ENCODE measurements at places on chromosomes 1 and 21.
A peak's percentile ranks its signal among the peaks of the same experiment; 100 is the strongest.

GRCh38 chr1:54297596-54298283, 97.8 kb downstream of the MRPL37 start:
- no peak for DNase-seq

- DNase-seq: no peak
These were observed 45.1 kb downstream of the SMG7 start for GRCh38 chr1:183517401-183517800.

GRCh38 chr1:243855616-243856318, 5.7 kb upstream of the AKT3 start:
- no peak for DNase-seq

DNA sequence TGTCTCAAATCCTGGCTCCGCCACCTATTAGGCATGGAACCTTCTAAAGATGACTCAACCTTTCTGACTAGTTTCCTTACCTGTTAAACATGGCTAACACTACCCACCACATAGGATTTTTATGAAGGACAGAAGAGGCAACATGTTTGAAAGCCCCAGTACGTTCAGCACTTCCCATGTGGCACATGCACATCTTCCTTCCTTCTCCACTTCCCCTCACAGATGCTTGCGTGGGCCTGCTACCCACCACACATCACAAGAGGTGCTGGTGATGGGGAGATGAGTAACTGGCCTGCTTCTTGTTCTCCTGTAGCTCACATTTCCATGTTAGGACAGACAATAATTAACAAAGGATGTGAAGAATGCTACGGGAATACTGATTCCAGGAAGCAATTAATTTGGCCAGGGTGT, 7.1 kb downstream of the ZBTB21 start:
- no peak for DNase-seq

GRCh38 chr1:86713477-86713876, 9.1 kb downstream of the SH3GLB1 start:
- no peak for DNase-seq

- DNase-seq: no peak
These were observed 79.0 kb downstream of the NPHP4 start for GRCh38 chr1:5913078-5913845.

DNA sequence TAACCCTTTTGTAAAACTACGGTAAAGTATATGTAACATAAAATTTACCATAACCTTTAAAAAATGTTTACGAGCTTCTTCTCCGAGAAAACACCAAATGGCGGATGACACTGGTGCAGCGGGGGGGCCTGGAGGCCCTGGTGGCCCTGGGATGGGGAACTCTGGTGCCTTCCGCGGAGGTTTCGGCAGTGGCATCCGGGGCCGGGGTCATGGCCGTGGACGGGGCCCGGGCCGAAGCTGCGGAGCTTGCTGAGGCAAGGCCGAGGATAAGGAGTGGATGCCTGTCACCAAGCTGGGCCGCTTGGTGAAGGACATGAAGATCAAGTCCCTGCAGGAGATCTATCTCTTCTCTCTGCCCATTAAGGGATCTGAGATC, 7.5 kb downstream of the MFSD2A start:
- DNase-seq: no peak

GRCh38 chr1:88983791-88984559, 8.5 kb downstream of the KYAT3 start:
- peak; percentile 40 for DNase-seq

- no peak for DNase-seq
These were observed 994 bp upstream of the ACBD6 start for GRCh38 chr1:180503280-180503862.

DNA sequence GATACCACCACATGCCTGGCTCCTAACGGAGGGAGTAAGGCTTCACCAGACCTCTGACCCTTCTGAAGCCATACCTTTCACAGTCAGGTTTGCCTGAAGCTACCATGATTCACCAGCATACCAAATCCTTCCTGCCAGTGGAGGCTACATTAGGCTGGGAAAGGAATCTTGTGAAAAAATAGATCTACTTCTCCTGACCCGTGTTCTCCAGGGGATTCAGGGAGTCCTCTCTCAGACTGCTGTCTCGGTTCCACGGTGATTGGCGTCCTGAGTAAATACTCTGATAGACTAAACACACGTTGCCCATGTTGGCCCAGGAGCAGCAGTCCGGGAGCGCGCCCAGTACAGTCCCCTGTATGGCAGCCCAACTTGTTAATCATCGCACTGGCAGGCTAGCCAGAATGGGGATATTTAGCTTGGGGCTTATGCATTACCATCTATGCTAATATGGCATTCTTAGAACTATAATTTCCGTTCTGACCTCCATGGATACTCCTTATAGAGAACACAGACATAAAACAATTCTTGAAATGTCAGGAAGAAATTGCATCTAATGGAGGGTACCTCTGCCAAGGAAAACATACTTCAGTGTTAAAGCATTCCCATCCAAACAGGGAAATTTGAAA, 173.2 kb downstream of the ROR1 start:
- no peak for DNase-seq

GRCh38 chr21:41536076-41536826, 28.3 kb upstream of the TMPRSS2 start:
- DNase-seq: no peak

GRCh38 chr1:185238447-185238846, 78.6 kb downstream of the IVNS1ABP start:
- DNase-seq: peak; percentile 6

- no peak for DNase-seq
These were observed 62.0 kb upstream of the USP25 start for GRCh38 chr21:15667819-15668218.

DNA sequence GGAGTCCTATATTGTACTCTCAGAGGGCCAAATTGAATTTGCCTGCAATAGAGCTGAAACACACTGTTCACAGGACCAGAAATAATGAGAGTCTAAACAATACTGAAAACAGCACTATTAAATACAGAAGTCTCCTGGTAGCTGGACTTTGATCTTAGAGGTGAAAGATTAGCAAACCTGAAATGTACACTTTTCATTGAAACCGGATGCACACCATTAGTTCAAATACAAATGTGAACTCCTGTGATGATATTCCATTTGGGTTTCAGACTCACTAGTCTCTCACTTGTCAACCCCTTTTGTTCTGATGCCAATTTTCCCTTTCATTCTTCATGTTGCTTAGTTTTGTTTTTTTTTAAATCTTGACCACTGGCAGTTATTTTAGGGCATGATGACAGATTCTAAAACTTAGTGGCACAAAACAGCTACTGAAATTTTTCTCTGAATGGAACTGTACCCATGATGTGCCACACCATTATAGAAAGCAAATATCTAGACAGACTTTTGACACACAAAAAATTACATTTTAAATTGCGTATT, 5.9 kb upstream of the TNFSF4 start:
- no peak for DNase-seq

DNA sequence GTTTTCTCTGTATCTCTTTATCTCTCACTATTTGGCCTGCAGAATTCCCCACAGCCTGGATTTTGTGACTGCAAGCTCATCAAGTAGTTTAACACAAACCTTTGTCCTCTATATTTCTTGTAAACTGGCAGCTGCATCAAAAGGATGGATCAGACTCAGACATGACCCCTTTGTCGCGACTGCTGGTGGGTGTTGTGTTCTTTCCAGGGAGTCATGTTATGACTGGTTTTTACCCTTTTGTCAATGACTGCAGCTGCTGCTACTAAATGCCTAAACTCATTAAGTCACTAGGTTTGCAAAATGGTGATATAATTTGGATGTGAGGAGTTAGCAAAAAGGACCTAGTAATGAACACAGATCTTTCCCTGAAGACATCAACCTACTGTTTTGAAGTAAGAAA, 10.2 kb upstream of the TOMM20 start:
- no peak for DNase-seq

- no peak for DNase-seq
These were observed 13.8 kb upstream of the SLC6A9 start for GRCh38 chr1:44045064-44045463.

DNA sequence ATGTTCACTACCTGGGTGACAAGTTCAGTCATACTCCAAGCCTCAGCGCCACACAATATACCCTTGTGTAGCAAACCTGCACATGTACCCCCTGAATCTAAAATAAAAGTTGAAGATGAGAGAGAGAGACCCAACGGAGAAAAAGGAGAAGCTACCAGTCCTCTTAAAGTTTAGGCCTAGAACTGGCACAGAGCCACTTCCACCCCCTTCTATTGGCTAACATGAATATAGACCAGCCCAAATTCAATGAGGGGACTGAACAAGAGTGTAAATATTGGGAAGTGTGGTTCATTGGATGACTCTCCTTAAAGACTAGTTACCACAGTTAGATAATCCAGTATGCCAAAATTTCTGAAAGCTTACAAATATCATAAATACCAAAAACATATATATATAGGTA, 139.9 kb upstream of the ATP1B1 start:
- no peak for DNase-seq

GRCh38 chr1:109335091-109335490, 28.3 kb upstream of the MYBPHL start:
- no peak for DNase-seq

GRCh38 chr1:41365772-41366454, 4.7 kb downstream of the FOXO6 start:
- DNase-seq: no peak

GRCh38 chr1:46244656-46245371, 2.7 kb upstream of the RAD54L start:
- DNase-seq: peak; percentile 52

GRCh38 chr1:27372808-27373690, 1.6 kb downstream of the FCN3 start:
- peak; percentile 41 for DNase-seq

DNA sequence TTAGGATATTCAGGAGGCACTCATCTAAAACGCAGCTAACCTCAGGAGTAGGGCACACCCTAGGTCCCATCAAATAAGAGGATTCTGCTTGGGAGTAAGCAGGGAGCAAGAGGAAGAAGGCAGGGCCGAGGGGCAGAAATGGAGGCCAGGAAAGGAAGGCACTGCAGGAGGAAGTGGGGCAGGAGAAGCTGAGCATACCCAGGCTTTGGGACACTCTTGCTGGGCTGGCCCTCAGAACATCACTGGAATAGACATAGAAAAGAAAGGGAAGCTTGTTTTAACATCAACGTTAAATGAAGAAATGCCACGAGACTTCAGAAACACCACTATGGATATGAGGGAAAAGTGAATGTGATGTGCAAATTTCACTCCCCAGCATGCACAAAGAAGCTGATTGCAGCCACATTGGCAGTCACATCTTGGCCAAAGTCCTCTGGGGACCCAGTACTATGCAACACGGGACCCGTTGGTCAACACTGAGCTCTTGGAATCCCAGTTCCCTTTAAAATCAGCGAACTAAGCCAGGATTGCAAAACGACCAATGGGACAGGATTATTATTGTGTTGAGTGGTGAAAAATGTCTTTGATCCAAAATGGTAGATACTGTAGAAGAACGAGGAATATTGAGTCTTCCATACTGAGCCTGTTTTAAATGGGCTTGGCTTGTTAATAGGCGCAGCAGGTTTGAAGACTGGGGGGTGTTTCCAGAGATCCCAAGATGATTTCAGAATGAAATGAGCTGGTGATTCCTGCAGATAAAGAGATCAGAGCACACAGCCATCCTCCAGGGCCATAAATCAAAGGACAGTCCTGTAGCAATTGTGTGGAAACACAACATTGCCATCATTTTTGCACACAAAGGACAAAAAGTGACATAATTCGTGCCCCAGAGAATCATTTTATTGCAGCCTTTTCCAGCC, 152.4 kb downstream of the TOMM20 start:
- no peak for DNase-seq

DNA sequence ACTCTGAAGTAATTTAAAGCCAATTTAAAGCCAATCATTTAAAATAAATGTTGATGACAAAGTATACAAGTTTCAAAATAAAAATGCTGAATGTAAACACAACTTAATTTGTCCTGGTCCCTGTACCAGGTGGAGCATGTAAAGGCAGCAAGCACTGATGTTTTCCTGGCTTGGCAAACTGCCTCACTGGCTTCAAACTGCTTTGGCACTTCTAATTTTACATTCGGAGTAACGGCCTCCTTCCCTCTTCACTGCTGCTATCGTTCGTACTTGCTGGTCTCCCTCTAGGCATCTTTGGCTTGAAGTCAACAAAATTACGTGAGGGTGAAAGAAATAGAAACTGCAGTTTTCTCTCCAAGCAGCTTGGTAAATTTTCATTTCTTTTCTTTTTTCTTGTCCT, 287.9 kb downstream of the LTN1 start:
- DNase-seq: no peak

- DNase-seq: no peak
These were observed 12.3 kb upstream of the DENND2D start for GRCh38 chr1:111212634-111213335.

DNA sequence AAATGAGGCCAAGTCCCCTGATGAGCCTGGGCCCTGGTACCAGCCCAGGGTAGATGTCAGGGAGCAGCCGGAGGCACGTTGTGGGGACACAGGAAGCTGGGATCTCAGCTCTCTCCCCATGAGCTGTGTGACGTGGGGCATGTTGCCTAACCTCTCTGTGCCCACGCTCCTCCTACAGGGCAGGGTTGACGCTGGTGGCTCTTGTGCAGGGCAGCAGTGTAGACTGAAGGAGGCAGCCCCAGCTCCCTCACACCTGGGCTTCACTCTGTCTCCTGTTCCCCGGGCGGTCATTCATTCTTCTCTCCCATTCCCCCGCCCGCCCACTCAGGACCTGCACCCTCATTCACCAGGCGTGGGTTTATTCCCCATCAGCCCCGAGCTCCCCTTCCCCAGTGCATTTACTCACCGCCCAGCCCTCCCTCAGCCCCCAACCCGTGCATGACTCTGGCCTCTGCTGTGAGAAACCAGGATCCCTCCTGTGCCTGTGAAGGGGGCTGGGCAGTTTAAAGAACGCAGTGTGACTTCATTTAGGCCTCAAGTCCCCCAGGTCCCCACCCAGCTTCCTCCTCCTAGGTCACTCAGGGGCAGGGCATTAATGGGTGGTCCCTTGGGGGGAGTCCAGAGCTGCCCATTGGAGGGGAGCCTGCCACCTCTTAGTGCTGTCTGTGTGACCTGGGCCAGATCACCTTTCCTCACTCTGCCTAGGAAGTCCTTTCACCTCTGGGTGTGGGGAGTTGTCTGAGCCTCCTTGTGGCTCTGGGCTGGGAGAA, 285.7 kb downstream of the PTPRU start:
- DNase-seq: no peak

GRCh38 chr1:115089420-115090185, at the start of gene TSPAN2:
Gene TSPAN2 (minus strand): TSS chr1:115089503. CDS start chr1:115089432, 71 bp downstream.
- no peak for DNase-seq

GRCh38 chr1:79657951-79658658, 651.6 kb upstream of the ADGRL4 start:
- no peak for DNase-seq

- DNase-seq: no peak
These were observed 83.5 kb upstream of the ZNF326 start for GRCh38 chr1:89911191-89911991.

GRCh38 chr1:64038965-64039364, 164.5 kb upstream of the UBE2U start:
- no peak for DNase-seq

DNA sequence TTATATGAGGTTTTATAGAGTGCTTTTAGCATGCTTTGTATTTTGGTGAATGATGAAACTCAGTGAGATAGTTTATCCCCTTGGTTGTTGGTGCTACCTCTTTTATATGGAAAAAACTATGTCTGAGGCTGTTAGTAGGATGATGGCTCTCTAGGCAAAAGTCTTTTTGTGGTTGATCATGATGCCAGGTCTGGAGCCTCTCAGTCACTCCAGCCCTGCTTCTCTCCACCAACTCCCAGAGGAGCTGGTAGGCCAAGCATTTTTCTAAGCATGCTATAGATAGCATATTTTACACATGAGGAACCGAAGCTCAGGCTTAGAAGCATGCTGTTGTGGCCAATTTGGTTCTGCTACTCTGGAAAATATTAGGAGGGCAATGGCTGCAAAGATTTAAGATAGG, 82.2 kb downstream of the FMN2 start:
- no peak for DNase-seq
